ENCODE measurements at places on chromosomes 13 and 19.

DNA sequence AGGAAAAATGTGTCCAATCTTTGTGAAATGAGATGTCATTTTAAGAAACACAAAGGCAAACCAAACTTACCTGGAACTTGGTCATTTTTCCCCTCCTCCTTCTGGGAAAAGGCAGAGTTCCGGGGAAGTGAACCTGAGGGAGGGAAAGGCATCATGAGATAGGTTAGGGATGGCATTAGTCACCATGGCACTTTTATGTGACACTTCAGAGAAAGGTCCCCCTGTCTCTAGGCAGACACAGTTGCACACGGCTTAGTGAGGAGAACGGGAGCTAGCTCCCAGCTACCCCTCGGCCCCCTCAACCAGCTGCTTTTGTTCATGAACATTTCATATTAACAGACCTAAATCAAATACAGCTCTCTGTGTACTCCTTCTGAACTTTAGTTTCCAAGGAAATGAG lies 1.5 kb downstream of the ZNF235 start:
- no peak for DNase-seq

GRCh38 chr19:53707278-53707677 lies 75.5 kb downstream of the DPRX start:
- no peak for DNase-seq

DNA sequence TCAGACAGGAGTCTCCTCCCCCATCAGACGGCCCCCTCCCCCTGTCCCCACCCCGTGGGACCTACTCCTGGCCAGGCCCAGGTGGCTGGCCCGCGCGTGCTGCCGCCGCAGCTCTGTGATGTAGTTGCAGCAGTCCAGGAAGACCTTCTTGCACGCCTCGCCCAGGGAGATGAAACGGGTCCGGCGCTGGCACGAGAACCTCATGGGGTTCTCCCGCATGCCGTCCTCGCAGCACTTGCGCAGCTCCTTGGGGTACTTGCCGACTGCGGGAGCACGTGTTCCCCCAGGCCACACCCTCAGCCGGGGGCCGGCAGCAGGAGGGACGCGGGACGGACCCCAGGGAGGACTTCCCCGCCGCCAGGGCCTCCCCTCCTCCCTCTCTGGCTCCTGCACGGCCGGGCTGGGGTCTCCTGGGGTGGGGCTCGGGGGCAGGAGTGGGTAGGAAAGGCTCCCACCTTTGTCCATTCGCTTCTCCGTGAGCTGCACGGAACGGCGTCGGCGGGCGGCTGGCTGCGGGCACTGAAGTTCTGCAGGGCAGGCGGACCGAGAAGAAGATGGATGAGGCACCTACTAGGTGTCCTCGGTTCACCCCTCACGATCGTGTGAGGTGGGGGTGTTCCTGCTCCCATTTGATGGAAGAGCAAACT lies 13.3 kb downstream of the C3 start:
- DNase-seq, result no peak

GRCh38 chr19:8023371-8023770 lies 17.9 kb upstream of the ELAVL1 start:
- DNase-seq, result no peak

GRCh38 chr13:26678796-26679195 lies 81.8 kb downstream of the GPR12 start:
- no peak for DNase-seq

All from dermis microvascular lymphatic vessel endothelial cell (primary cell).